ENCODE measurements at places on chromosomes 5 and 9.

- no peak for DNase-seq
These were observed 86.8 kb downstream of the MELK start for GRCh38 chr9:36659500-36659899.

- no peak for DNase-seq
These were observed 160.2 kb downstream of the FAM170A start for GRCh38 chr5:119789406-119790117.

DNA sequence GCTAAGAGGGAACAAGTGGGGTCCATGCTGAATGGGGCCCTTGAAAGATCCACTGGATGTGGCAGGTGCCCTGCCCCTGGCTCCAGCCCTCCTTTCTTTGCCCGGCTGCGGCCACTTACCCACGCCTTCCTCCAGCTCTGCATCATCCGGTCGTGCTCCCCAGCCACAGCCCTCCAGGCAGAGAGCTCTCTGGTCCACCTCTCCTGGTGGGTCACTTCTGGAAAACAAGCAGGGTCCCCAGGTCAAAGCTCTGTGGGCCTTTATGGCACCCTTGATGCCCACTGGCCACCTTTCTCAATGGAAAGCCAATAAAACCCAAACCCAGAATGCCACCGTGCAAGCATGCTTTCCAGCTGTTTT lies 45.0 kb downstream of the SECISBP2 start:
- no peak for DNase-seq

- DNase-seq = no peak
These were observed 1.3 kb upstream of the SLC2A8 start for GRCh38 chr9:127395497-127396252.

- no peak for DNase-seq
These were observed 105.6 kb upstream of the ELL2 start for GRCh38 chr5:96067251-96067650.

- DNase-seq = peak; percentile 71
These were observed 94.4 kb downstream of the GLDC start for GRCh38 chr9:6551136-6551535.

DNA sequence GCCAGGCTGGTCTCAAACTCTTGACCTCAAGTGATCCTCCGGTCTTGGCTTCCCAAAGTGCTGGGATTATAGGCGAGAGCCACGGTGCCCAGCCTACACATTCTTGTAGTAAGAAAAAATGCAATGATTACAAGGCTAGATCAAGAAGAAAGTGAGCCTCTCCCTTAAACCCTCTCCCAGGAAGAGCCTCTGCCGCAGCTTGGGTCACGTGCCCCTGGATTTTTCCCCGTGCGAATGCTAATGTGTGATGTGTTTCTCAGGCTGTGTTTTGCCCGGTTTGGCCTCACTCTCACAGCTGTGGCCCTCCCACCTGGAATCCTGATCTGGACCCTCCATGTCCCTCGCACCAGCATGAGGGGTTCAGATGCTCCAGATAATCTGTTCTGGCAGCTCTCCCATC lies 6.9 kb downstream of the PLPP7 start:
- no peak for DNase-seq

GRCh38 chr9:98861781-98862504 lies 54.5 kb downstream of the GALNT12 start:
- DNase-seq = no peak

- no peak for DNase-seq
These were observed 18.3 kb downstream of the CAMK2A start for GRCh38 chr5:150271296-150271692.

DNA sequence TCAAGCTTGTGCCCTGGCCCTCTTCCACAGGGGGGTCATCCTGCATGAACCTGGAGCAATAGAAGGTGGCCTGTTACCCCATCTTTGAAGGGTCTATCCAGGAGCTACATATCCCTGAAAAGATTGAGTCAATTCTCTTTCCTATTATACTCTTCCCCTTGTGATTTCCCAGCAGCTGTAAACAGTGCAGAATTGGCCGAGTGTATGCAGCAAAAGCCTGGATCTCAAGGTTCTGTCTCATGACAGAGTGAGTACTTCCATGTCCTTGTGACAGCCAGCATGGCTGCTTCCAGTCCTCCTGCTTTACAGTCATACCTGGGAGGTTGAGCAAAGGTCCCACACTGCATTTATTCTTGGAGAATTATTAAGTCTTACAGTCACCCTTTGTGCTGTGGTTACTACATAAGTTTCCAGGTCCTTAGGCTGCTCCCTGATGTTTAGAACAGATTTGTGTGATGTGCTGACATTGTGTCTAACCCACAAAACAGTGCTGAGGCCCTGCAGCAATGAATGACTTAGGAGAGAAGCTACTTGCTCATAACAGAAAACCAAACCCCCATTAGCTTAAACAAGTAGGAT lies 67.5 kb downstream of the NREP start:
- no peak for DNase-seq

DNA sequence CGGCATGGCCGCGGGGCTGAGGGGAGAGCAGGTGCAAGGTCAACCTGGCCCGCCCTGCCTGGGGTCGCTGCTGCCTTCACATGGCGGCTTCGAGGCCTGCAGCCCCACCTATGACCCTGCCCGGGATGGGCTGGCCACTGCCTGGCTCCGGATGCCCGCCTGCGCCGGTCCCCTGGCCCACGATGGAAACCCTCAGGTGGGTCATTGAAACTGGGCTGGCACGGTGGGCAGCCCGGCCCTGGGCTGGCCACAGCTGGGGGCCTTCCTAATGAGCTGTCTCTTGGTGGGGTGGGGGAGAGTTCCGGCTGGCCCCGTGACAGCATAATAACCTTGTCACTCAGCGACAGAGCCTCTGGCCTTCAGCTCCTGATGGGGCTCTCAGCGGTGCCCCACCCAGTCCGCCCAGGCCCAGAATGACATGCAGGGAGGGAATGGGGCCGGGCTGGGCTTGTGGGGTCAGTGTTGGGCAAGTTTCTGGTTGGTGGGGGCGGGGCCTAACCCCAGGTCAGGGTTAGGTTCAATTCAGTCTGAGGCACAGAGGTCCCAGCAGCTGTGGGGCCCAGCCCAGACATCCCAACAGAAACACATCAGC lies at the start of gene CCDC187:
TSS of gene CCDC187 (minus strand) at position 270 of the 592 bp plus-strand sequence. CDS start at position 6, 264 bp downstream.
- DNase-seq = no peak

- DNase-seq = no peak
These were observed 34.5 kb downstream of the COL15A1 start for GRCh38 chr9:98978231-98978681.

DNA sequence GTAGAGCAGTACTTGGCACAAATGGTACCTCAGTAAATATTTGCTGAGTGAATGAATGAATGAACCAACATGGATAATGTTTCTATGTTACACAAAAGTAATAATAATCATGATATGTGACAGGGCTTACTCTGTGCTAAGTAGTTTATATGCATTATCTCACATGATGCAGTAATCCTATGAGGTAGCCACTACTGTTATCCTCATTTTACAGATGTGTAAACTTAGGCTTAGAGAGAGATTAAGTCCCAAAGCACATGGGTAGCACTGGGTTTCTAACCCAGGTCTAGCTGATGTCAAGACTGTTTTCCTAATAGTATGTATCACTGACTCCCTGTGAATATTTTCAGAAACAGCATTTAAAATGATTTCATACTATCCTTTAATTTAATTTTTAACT lies 44.1 kb upstream of the VDAC1 start:
- DNase-seq = no peak

DNA sequence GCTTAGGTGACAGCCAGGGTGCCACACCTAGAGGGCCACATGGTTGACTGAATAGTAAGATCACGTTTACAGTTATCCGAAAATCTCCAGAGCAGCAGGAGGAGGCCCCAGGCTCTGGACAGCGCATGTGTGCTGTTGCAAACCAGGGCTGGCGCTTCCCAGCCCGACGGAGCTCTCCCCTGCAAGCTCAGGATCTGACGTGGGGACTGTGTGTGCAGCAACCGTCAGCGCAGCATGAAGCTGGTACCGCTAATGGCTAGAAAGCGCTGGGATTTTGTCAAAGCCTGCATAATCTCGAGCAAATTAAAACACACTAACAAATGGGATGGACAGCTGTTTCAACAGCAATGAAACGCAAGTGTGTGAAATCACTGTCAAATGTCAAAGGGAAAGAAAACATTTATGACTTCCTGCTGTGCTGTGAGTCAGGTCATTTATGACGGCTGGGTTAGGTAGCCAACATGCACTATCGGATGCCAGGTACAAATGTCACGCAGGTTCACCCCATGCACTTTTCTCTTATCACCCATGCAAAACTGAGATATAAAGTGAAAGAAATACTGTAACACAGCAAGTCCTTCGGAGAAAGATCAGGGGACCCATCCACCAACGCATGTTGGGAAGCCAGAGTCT lies 7.5 kb downstream of the SURF4 start:
- peak; percentile 88 for DNase-seq

DNA sequence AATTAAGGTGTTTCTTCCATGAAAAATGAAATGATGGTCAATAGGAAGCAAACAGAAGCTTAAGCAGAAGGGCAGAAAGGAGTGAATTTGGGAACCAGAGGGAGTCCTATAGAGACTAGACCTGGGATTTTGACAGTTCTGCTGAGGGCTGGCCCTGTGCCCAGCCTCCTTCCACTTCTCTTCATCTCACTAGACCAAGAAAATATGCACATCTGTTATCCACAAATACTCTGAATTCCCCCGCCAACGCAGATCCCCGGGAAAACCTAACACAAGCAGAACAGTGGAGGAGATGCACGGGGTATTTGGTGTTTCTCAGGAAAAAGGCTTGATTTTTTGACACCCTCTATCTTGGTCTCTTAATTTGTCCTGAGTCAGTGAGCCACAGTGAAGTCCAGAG lies 22.7 kb downstream of the GRIA1 start:
- no peak for DNase-seq

- DNase-seq = peak; percentile 35
These were observed 252.3 kb upstream of the SLC24A2 start for GRCh38 chr9:20040991-20041696.

GRCh38 chr5:135887447-135887864 lies 8.2 kb downstream of the IL9 start:
- DNase-seq = peak; percentile 70

GRCh38 chr5:45093377-45093776 lies 284.6 kb downstream of the MRPS30 start:
- no peak for DNase-seq

DNA sequence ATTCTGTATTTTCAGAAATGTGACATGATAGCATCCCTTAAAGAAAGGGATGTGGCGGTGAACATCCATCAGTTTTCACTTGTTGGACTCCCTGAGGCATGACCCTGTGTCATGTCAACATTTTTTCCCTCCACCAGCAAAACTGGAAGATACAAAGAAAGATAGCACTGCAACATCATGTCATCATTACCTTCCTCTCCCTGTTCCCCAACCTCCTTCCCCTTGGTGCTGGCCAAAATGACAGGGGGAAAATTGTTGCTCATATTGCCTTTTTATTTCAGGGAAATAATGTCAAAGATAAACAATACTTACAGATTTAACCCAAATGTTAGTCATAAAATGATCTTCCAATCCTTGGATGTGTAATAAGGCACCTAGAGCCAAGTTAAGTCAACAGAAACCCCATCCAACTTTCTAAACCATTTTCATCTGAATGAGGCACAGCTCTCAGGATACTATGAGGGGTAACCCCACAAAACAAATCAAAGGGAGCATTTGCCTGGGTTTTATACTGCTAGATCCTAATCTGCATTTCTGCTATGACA lies 644.3 kb downstream of the ACTL7B start:
- no peak for DNase-seq
